ENCODE measurements at places on chromosomes 2 and 18.
A peak's percentile ranks its signal among the peaks of the same experiment; 100 is the strongest.

GRCh38 chr2:235498541-235498940 lies 4.7 kb downstream of the AGAP1 start:
- no peak for DNase-seq

GRCh38 chr2:188189356-188189755 lies 102.3 kb upstream of the GULP1 start:
- no peak for DNase-seq

DNA sequence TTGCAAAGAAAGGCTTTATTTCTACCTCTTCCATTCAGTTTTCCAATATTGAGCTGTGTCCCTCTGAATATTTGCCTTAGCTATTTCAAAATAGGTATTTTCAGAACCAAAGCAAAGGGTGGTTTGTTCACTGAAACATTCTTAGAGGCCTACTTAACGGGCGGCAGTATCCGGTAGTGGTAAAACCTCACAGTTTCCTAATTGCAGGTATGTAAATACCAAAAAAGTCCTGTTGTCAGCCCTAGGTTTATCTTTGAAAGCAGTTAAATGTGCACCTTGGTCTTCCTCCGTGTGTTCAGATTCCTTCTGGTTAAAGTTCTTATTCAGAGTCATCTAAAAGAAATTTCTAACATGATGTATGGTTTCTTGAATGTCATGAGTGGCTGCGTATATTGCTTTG lies 38.9 kb downstream of the CCNT2 start:
- DNase-seq = no peak

DNA sequence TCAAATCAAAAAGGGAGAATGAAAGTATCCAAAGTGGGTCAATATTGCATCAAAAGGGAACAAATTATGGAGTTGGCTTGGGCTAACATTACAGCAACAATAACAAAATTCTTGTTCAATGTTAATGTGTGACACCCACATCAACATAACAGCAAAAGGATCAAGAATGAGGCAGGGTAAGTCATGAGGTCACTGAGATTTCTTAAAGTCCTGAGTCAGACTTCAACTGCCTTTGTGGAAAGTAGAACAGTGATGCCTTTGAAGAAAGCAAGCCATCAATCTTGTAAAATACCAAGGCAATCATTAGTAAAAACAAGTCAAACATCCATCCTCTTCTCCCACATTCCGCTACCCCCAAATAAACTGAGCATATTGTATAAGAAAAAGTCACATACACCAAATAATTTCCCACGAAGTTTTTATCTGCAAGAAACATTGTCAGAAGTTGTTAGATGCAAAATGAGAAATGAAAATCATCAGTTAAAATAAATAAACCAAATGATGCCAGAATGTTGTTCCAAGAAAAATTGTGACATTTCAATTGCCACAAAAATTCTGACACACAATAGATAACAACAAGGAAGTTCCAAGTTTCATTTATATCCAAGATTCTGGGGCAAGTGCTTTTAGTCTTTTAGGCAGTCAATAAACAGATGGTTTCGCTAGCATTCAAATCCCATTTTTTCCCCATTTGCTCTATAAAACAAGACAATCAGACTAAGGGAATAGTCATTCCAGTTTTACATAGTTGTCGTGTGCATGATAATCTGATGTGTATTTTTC lies 216.1 kb upstream of the SETBP1 start:
- no peak for DNase-seq

- DNase-seq = no peak
These were observed 871.8 kb downstream of the SLC4A3 start for GRCh38 chr2:220499225-220499624.

GRCh38 chr2:55827855-55828254 lies 95.7 kb downstream of the EFEMP1 start:
- no peak for DNase-seq

- no peak for DNase-seq
These were observed 10.8 kb upstream of the ERMN start for GRCh38 chr2:157336137-157337010.

DNA sequence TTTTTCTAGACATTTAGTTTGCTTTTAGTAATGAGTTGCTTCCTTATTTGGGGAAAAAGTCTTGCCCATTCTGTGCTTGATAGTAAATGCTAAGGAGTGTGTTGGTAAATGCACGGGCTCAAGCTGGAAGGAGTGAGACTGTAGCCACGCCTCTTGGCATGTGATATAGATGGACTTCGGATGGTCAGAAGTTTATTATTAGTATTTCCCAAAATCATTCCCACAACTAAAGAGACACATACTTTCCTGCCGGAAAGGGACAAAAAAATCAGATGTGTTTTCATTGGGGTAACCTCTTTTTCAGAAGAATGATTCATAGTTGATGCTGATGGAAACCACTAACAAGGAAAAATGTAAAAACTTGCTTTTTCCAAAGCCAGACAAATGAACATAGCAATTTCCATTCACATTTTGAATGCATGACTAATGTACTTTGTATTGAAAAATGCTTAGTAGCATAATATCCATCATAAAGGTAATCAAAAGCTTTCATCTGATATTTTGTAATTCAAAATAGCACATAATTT lies 133.2 kb downstream of the ZNF532 start:
- no peak for DNase-seq

DNA sequence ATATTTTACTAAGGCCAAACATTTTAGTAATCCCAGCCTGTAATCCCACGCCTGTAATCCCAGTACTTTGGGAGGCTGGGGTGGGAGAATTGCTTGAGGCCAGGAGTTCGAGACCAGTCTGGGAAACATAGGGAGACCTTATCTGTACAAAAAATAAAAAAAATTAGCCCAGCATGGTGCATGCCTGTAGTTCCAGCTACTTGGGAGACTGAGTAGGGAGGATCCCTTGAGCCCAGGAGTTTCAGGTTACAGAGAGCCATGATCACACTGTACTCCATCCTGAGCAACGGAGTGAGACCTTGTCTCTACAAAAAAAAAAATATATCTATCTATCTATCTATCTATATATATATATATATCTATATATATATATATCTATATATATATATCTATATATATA lies 19.1 kb downstream of the KLHL23 start:
- DNase-seq = no peak

GRCh38 chr2:159071190-159071915 lies 102.9 kb downstream of the TANC1 start:
- no peak for DNase-seq

- DNase-seq = no peak
These were observed 179.7 kb downstream of the ANKRD30B start for GRCh38 chr18:14927701-14928100.

- no peak for DNase-seq
These were observed 140.2 kb upstream of the OTOS start for GRCh38 chr2:240280621-240281020.

DNA sequence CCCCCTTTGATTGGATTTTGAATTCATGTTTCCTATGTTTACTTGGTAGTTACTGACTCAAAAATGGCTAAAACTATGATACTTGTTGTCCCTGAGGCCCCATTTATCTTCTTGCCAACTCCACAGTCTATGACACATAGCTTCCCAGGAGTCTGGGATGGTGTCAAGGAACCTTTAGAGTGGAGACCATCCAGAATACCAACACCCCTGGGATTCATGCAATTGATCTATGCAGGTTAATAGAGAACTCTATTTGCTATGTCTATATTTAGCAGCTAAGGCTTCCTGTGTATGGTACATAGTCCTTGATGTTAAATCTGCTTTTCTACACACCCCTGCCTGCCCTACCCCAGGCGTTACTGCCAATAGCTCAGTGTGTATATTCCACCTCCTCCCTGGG lies 218.5 kb upstream of the HDAC4 start:
- DNase-seq = no peak

GRCh38 chr2:205763708-205764211 lies 81.5 kb downstream of the NRP2 start:
- peak; percentile 29 for DNase-seq

DNA sequence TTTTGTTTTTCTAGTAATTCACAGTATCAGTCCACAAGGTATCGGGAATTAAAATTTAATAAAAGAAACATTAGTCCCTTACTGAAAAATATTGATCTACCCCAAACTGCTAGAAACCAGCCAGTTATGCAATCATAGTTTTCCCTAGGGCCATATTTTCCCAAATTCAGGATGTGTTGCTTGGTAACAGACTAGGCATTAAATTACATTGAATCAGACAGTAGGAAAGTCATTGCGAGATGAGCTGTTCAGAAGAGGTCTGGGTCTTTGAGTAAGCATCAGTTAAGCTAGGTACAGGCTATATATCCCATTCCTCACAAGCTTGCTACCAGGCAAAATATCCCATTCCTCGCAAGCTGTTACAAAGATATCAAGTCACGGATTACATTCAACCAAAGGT lies 123.0 kb upstream of the CCDC150 start:
- DNase-seq = peak; percentile 84

GRCh38 chr2:88753833-88754584 lies 62.5 kb downstream of the RPIA start:
- DNase-seq = no peak

DNA sequence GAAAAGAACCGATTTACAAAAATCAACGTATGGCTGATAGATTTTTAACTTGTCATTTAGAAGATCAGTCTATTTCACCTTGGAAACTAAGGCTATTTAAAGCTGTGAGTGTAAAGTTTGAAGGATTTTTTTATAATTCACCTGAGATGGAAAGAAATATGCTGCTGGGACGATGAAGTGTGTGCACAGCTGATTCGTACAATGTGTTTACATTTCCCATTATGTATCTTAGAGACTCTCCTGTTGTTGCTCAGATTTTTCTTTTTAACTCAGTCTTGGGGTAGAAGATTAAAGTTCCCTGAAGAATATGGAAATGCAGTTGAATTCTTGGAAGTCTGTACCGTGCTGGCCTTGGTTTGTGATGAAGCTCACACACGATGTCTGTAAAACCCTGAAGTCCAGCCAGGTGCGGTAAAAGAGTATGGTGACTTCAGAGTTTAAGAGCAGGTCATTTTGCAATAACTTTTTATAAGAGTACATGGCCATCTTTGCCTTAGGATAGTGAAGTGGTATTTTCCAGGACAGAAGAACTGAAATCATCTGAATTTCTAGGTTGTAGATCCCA lies 250.1 kb downstream of the PRKCE start:
- no peak for DNase-seq

- no peak for DNase-seq
These were observed 414.4 kb upstream of the ETAA1 start for GRCh38 chr2:66982766-66983165.

- DNase-seq = peak; percentile 38
These were observed 564.4 kb downstream of the ZEB2 start for GRCh38 chr2:143955401-143956065.

DNA sequence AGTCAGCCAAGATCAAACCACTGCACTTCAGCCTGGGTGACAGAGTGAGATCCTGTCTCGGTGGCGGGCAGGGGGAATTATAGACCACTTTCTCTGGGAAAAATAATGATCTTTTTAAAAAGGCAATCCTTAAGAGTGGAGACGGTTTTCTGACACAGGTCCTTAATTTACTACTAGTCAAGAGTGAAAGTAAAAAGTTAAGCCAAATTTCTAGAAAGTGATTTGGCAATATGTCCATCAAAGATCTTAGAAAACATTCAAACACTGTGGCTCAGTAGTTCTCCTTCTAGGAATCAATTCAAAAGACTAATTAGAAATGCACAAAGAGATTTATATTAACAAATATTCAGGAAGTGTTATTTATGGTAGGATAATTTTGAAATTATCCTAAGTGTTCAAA lies 148.5 kb upstream of the DNMT3A start:
- DNase-seq = no peak

- no peak for DNase-seq
These were observed 106.0 kb upstream of the TAF1B start for GRCh38 chr2:9737053-9737875.

DNA sequence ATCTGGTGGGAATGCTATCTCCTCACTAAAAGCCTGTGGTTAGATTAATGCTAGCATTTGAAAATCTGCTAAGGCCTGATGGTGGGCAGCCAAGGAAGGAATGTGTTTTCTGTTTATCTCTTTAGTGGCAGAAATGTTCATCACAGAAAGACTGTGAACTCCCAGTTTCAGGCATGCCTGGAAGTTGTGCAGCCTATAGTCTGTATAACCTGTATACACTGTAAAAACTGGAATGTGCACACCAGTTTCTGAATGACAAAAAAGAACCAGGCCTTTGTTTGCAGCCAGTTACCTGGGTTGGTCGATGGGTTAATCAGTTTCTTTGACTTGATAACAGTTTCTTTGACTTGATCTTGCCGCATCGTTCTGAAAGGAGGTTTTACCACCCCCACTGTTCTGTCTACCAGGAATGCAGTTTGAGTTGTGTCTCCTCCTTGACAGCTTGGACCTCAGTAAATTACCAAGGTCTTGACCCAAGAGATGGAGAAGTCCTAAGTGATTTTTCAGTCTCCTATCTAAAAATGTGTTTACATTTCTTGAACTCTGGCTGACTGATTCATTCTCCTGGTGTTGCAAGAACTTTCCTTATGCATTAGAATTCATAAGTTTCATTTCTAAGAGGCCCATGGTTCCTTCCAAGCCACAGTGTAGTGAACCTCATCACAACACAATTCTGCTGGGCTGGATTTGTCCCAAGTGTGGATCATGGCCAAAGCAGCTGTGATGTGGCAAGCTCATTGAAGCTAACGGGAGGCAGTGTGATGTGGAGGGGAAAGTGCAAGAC lies 62.2 kb downstream of the KIAA2012 start:
- DNase-seq = no peak

GRCh38 chr2:17951563-17951962 lies 73.1 kb downstream of the KCNS3 start:
- DNase-seq = no peak

- no peak for DNase-seq
These were observed 47.2 kb upstream of the GPR17 start for GRCh38 chr2:127598711-127599110.

GRCh38 chr2:118374974-118375755 lies 286.9 kb downstream of the INSIG2 start:
- DNase-seq = no peak

DNA sequence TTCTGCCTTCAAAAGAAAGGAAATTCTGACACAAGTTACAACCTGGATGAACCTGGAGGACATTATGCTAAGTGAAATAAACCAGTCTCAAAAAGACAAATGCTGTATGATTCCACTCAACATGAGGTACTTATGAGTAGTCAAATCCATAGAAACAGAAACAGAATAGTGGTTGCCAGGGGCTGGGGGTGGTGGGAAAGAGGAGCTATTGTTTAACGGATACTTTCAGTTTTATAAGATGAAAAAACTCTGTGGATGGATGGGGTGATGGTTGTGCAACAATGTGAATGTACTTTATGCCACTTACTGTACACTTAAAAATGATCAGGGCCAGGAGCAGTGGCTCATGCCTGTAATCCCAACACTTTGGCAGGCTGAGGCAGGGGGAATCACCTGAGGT lies 15.4 kb downstream of the SLC35F5 start:
- DNase-seq = no peak

DNA sequence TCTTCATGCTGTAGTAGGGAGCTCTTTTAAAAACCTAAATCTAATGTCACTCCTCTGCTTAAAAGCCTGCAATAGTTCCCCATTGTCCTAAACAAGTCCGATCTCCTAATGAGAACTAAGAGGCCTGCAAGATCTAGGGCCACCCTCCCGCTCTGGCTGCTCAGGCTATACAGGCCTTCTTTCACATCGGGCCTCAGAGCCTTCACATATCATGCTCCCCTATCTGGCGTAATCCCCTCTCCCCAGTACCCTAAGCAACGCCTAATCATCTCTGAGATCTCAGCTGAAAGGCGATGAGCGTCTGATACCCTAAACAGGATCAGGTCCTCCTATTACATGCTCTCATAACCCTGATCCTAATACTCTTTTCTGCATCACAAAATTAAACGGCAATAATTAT lies 1.9 kb downstream of the MAP4K3 start:
- DNase-seq = no peak

Data from NCI-H2171 (cell line).